ENCODE measurements at places on chromosomes 11 and 22. TPM values are rescaled to one million over a fixed set of nuclear protein-coding genes. Genes with fewer than 3 reads are reported as not detected.

DNA sequence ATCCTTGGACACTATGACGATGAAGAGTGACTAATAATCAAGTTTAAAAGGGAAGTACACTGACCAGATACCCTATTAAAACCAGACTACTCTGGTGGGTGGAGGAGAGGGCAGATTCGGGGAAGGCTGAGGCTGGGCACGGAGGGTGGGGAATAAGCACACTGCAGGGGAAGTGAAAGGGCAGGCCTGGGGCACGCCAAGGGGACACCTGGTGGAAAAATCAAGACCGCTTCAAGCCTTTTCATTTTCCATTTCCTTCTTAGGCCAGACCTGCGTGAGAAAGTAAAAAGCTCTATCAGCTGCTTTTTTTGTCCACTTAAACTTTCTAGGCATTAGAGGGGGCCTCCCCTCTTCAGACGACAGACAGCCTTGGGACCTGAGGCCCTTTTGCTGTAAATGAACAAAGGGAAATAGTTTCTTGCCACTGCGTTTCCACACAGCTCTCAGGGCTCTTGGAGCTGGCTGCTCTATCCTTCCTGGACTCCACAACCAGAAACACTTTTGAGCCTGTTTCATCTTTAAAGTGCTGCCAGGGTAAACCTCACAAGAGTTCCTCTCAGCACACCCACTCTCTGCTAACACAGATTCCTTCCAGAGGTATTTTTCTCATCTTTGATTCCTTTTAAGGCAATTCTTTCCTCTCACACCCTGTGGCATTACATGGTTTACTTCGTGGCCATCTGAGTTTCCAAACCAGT, 25.0 kb upstream of the SERPIND1 start:
- peak; percentile 81 for DNase-seq

GRCh38 chr11:83002053-83002452, 69.6 kb downstream of the RAB30 start:
- DNase-seq, result no peak

GRCh38 chr11:41483956-41484355, 24.5 kb upstream of the LRRC4C start:
- no peak for DNase-seq

- DNase-seq, result no peak
Measured at GRCh38 chr11:78575478-78575877, 814 bp upstream of the NARS2 start.

DNA sequence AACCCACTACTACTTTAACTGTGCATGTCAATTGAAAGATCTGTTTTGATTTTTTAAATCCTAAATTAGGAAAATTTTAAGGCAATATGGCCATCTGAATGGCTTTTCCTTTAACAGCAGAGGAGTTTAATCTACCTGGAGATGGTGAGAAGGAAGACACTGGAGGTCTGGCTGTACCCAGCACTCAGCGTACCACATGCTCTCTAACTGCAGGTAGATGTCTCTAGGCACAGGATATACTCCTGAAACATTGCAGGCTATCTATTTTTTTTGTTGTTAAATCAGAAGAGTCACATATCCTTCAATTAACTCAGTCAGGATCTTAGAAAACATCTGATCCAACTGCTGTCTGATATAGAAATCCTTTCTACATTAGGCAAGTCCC, 17.3 kb upstream of the CASTOR1 start:
- DNase-seq, result no peak

The MPPED2 gene
- total RNA-seq, result 1.6 TPM

The CARD18 gene
- total RNA-seq, result not detected

GRCh38 chr11:113148076-113148475, 166.3 kb upstream of the TTC12 start:
- DNase-seq, result no peak

DNA sequence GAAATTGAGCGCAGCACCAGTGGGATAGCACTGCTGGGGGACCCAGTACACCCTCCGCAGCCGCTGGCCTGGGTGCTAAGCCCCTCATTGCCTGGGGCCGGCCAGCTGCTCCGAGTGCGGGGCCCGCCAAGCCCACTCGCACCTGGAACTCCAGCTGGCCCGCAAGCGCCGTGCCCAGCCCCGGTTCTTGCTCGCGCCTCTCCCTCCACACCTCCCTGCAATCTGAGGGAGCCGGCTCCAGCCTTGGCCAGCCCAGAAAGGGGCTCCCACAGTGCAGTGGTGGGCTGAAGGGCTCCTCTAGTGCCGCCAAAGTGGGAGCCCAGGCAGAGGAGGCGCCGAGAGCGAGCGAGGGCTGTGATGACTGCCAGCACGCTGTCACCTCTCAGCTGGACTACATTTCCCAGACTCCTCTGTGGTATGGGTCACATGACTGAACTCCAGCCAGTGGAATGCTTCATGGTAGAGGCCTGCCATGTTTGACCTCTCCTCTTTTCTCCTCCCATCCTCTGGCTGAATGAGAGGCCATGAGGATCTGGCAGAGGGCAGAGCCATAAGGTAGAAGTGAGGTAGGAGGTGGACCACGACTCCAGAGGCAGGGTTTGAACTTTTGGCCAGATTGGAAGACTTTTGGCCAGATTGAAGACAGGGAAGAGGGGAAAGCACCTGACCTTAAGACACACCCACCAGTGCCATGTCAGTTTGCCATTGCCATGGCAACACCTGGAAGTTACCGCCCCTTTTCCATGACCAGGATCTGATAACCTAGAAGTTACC, 6.2 kb downstream of the MRGPRD start:
- no peak for DNase-seq

The MRGPRX4 gene
- not detected for total RNA-seq

The ANKK1 gene
- total RNA-seq, result 0.19 TPM
